ENCODE measurements at places on chromosomes 12 and 14. TPM values are rescaled to one million over a fixed set of nuclear protein-coding genes. Genes with fewer than 3 reads are reported as not detected.

DNA sequence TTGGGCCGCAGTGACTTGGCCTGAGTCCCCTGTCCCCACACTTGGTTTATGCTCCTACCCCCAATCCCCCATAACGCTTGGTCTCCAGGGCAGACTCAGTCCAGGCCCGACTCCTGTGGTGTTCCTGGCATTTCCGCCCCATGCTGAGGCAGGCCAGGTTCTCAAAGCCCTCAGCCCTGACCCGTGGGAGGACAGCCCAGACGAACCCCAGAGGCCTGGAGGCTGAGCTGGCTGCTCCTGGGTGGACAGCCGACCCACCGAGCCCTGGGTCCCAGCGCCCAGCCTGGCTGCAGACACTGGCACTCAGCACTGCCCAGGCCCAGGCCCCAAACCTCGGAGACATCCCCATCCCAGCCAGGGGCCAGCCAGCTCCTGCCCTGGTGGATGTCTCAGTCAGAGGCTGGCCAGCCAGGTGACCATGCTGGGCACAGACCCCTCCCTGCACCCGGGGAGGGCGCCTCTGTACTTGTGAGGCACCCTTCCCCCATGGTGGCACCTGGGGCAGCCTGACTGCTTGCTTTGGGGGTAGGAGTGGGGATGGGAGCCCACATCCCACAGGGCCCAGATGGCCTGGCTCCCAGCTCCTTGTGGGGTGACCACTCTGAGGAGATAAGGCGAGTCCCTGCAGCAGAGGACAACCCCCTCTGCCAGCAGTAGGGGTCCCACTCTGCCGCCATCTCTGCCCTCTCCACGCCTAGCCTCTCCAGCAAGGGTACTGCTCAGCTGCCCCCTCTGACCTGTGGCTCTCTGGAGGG, 1.4 kb downstream of the PLD4 start:
- no peak for DNase-seq

DNA sequence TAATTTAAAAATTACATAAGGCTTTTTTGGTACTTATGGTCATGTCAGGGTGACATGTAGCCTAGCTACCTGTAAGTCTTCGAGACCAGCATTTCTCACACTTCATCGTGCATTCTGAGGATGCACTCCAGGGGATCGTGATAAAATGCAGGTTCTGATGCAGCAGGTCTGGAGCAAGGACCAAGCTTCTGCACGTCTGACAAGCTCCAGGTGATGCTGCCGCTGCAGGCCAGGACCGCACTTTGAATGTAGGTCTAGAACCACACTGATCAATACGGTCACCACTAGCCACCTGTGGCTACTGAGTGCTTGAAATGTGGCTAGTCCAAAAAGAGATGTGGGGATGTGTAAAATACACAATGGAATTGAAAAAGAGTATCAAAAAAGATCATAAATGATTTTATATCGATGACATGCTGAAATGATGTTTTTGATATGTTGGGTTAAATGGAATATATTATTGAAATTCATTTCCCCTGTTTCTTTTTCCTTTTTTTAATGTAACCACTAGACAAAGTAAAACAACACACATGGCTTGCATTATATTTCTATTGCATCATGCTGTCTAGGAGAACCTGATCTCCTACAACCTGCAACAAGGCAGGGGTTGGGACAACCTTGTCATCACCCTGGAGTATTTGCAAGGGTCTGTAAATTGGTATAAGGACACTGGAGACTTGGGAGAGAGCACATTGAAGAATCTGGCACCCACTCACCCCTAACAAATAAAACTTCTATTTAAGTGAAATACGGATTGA, 142.4 kb downstream of the DPF3 start:
- no peak for DNase-seq

DNA sequence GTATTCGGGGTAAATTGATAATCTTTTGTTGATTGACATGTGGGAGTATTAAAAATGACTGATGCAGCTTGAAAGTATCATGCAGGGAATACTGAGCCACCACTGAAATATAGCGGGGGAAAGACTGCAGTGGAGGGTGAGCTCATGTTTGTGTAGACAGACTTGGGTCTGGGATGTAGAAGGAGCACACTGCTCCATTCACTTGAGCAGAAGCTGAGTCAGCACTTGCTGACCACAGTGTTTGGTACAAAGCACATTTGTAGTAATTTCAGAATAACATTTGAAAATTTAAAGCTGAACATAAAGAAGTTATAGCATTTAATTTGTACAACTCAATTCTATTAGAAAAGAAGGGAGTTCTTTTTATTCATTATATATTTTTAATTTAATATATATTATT, 304.3 kb upstream of the PRICKLE1 start:
- no peak for DNase-seq

- DNase-seq: no peak
Observed at GRCh38 chr14:26996246-26996645, 398.4 kb upstream of the NOVA1 start.

Gene GARIN6
- not detected for polyA plus RNA-seq

Gene SERPINA10
- polyA plus RNA-seq: 0.11 TPM

Gene CEBPE
- 0.22 TPM for polyA plus RNA-seq

Gene MSI1
- polyA plus RNA-seq: 24.3 TPM

All from renal cortex interstitium (tissue), 15 donors.